ENCODE measurements at places on chromosomes 11 and 22.

GRCh38 chr11:118086913-118087768 is at the start of gene SMIM35:
Gene SMIM35, minus strand, starts transcription at chr11:118086963. Its CDS starts 206 bp downstream, at chr11:118086757.
- no peak for DNase-seq

DNA sequence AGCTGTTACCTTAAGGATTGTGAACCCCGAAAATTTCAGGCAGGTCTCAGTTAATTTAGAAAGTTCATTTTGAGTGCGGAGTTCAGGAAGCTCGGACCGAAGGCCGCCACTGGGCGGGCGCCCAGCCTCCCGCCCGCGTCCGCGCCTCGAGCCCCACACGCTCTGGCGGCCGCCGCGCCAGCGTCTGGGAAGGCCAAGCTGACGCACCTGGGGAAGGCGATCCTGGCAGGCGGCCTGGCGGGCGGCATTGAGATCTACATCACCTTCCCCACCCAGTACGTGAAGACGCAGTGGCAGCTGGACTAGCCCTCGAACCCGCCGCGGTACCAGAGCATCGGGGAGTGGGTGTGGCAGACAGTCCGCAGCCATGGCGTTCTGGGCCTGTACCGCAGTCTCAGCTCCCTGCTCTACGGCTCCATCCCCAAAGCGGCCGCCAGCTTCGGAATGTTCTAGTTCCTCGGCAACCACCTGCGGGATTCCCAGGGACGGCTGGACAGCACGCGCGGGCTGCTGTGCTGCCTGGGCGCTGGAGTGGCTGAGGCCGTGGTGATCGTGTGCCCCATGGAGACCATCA is 79.5 kb downstream of the CCDC83 start:
- DNase-seq: no peak

GRCh38 chr22:29074276-29074772 is 1.5 kb downstream of the KREMEN1 start:
- DNase-seq: no peak

DNA sequence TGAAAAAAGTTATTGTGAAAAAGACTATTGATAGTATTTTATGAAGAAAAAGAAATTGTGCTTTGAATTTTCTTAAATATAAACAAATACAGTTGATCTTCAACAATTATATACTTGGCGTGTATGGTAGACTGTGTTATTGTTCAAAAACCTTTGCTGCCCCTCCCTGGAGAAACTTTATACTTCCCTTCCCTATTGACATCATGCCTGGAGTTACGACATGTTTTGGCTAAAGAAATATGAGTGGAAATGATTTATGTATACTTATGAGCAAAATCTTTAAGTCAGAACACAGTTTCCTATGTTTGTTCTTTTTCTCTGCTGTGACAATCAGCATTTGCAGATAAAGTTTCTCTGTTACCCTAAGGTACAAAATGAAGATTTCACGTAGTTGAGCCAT is 243.8 kb downstream of the TMEM135 start:
- DNase-seq: peak; percentile 67

DNA sequence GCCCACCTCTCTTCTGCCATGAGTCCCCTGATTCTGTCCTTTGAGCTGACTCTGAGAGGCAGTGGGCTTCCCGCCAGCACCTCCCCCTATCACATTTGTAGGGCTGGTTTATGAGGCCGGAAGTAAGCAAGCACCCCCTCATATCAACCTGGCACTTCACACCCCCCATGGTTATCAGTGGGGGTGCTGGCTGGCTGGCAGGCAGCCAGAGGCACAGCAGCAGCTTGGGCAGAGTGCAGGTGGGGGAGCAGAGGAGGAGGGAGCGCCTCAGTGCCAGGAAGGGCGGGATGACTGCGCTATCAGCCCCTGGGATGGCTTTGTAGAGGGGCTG is 22.9 kb upstream of the CHRM4 start:
- DNase-seq: no peak

GRCh38 chr11:45025716-45026492 is 75.2 kb upstream of the TP53I11 start:
- DNase-seq: no peak

- DNase-seq: no peak
Observed at GRCh38 chr11:1289211-1289935, 20.1 kb downstream of the TOLLIP start.

GRCh38 chr22:44680481-44680894 is 21.5 kb upstream of the PRR5 start:
- no peak for DNase-seq

- DNase-seq: no peak
Observed at GRCh38 chr11:95916049-95916448, 7.9 kb downstream of the MTMR2 start.

- no peak for DNase-seq
Observed at GRCh38 chr11:110026858-110027626, 66.2 kb upstream of the ZC3H12C start.

GRCh38 chr11:65643971-65644370 is 6.1 kb downstream of the SIPA1 start:
- DNase-seq: no peak

GRCh38 chr11:94727819-94728218 is 40.3 kb upstream of the AMOTL1 start:
- DNase-seq: no peak

DNA sequence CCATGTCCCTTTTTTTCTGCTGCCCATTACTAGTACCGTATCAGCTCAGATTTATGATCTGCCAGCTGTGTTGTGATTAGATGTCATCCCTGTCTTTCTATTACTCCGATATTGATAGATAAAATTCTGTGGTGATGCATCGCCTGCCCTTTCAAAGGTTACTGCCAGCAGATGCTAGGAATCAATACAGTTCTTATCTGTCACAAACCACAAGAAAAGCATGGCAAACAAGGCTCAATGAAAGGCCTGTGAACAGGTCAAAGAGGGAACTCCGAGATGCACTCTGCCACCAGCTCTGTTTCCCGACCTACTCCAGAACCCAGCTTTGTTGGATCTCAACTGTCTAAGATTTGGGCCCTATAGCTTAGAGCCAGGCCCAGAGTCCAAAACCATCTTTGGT is 246.0 kb downstream of the CADM1 start:
- no peak for DNase-seq

- peak; percentile 99 for DNase-seq
Observed at GRCh38 chr11:19868281-19868821, 155.7 kb downstream of the NAV2 start.

- DNase-seq: no peak
Observed at GRCh38 chr11:67287355-67288197, 1.5 kb upstream of the ANKRD13D start.

DNA sequence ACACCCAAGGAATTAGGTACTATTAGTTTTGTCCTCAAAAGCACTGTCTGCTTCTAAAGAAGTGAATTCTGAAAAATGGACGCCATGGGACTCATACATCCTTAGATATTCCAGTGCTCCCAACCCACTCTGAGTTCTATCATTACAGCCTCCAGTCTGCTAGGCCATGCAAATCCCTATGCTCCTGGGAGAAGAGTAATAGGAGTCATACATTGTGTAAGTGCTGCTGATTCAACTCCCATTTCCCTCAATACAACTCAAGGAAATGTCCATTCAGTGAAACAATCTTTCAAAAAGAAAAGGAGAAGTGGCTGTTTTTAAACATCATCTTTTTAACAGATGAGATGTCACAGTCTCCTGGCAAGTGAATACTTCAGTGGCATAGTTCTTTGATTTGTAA is 590.2 kb upstream of the LRRC4C start:
- no peak for DNase-seq

GRCh38 chr11:613369-613968 is 2.3 kb downstream of the IRF7 start:
- DNase-seq: peak; percentile 40

- DNase-seq: no peak
Observed at GRCh38 chr11:12834630-12835029, 160.4 kb downstream of the TEAD1 start.

DNA sequence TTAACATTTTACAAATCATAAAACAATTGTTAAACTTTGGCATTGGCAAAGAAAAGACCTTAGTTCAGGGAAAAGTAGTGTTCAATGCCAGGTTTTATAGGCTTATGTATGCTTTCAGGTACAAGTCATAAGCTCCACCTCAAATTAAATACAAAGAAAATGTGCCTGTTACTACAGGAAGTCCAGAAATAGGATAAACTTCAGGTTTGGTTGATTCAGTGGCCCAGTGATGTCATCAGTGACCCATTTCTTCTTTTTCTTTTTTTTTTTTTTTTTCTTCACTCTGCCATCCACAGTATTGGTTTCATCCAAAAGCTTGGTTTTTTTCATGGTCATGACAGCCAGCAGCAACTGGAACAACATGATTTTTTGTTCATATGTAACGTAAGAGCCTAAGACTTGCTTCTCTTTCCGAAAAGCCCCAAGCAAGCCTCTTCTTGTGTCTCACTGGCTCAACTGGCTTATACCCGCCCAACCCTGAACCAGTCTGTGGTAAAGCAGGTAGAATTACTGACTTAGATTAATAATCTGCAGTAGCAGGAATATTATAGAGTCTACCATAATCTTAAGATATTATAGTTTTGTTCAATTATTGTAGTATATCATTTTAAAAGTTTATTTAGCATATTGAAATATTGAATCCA is 46.2 kb downstream of the TTC17 start:
- peak; percentile 11 for DNase-seq

GRCh38 chr11:64659417-64660144 is 63.4 kb downstream of the NRXN2 start:
- peak; percentile 98 for DNase-seq

- no peak for DNase-seq
Observed at GRCh38 chr11:132943706-132944568, 588.4 kb downstream of the OPCML start.

DNA sequence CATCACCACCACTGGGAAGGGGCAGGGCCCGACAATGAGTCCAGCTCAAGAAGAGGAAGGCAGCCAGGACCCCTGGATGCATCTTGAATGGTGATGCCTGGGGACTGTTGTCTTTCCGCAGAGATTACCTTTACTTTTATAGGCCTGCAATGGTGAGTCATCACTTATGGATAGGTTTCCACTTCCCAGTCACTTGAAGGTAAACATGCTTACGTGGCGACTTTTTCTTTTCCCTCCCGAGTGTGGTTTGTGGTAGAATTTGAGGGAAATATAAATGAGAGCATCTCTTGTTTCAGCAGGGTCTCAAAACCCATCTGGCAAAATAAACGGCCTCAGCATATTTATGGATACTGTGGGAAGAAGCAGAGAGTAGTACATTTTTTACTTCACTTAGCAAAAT is at the start of gene MMP13:
MMP13 (minus strand) TSS at position 109 of the 400 bp plus-strand sequence; CDS start at position 82, 27 bp downstream.
- no peak for DNase-seq

DNA sequence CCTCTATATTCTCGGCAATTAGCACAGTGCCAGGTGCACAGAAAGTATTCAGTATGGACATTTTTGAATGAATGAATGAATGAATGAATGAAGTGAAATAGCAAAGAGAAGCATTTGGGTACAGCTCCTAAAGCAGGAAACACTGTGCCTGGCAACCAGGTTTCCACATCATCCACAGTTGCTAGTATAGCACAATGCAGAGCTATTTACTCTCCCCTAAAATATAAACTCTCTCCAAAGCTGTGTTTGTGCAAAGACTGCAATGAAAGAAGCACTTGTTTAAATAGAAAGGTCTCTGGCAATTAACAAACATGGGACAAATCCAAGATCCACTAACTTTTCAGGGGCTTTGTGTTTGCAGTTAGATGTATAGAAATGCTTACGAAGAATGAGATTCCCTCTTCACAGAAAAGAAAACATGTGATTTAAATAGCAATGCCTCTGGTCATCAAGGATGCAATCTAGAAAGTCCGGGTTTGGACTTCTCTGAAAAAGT is 103.0 kb upstream of the OPCML start:
- DNase-seq: no peak

GRCh38 chr11:66293777-66294625 is 2.3 kb downstream of the TMEM151A start:
- DNase-seq: no peak

DNA sequence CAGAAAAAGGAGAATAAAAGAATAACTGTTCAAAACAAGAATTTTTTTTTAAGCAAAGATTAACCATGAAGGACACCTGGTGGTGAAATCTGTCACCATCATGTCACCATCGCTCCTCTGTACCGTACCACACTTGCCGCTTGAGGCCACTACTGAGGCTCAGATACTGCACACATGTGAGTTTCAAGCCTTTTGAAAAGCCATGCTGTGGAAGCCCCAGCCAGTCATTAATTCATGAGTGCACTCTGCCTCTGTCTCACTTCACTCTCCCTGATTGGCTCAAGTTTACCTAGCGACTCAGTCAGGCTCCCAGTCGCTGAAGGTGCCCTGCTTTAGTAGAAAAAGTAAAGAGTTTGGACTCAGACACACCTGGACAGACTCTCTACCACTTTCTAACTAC is 6.6 kb upstream of the MS4A12 start:
- no peak for DNase-seq

DNA sequence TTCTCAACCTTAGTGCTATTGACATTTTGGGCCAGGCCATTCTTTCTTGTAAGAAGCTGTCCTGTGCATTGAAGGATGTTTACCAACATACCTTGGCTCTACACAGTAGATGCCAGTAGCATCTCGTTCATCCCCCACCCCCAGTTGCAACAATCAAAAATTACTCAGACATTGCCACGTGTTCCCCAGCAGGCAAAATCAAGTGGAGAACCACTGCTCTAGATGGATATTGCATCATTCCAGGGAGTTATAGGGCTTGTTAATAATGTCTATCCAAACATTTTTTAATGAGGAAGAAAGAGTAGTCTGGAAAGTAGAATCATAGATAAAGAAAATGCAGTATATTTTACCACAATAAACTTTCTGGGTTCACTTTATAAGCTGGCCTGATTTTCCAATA is 64.1 kb downstream of the PRMT3 start:
- no peak for DNase-seq

DNA sequence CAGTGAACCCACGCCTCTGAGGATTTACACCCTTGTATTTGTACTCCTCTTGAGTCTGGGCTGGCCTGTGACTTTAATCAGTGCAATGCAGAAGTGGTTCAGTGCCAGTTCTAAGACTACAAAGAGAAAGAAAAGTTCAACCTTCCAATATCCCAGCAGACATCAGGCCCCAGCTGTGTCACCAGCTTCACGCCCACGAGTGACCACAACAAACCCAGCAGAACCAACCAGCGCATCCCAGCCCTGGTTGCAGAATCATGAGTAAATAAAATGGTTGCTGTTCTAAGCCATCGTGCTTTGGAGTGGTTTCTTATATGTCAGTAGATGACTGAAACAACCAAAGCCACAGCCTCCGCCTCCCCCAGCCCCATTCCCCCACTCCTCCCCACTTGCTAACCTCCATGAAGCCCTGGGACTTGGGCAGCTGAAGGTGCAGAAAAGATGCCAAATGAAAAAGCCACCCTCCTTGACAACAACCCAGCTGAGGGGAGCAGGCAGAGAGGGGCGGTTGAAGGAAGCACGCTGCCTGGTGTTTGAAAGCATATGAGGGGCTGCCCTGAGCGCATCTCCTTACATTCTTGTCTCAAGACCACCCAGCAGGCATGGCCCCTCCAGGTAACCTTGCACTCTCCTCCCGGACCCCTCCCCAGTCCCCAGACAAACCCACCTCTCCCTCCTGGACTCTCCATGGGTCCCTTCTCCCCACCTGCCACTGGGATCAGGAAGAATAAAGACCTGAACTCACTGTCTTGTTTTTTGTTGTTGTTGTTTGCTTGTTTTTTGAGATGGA is 20.9 kb downstream of the TSKU start:
- DNase-seq: peak; percentile 55

- DNase-seq: no peak
Observed at GRCh38 chr11:86930957-86931547, 24.1 kb downstream of the FZD4 start.

GRCh38 chr11:6692128-6692527 is 9.0 kb upstream of the MRPL17 start:
- no peak for DNase-seq

GRCh38 chr22:50314455-50315288 is 7.2 kb upstream of the PLXNB2 start:
- DNase-seq: no peak
